Inflammatory macrophage treated with lipopolysaccharide for 1 hour (primary cell): ENCODE measurements at places on chromosomes 6 and 20.
A peak's percentile ranks its signal among the peaks of the same experiment; 100 is the strongest.

- DNase-seq: no peak
Measured at GRCh38 chr6:48613231-48613949, 502.4 kb upstream of the PTCHD4 start.

GRCh38 chr6:118524686-118525085 is 23.4 kb upstream of the PLN start:
- no peak for DNase-seq

- DNase-seq: no peak
Measured at GRCh38 chr6:2266841-2267240, 21.4 kb upstream of the GMDS start.

- no peak for DNase-seq
Measured at GRCh38 chr20:50193199-50193835, 2.7 kb downstream of the CEBPB start.

DNA sequence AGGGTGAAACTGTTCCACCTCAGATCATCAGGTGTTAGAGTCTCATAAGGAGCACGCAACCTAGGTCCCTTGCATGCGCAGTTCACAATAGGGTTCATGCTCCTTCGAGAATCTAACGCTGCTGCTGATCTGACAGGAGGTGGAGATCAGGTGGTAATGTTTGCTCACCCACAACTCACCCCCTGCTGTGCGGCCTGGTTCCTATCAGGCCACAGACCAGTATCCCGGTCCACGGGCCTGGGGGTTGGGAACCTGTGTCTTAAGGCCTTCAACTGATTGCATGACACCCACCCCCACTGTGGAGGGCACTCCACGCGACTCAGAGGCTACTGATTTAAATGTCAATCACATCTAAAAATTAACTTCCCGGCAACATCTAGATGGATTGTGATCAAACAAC is 411.2 kb upstream of the SULF2 start:
- no peak for DNase-seq

GRCh38 chr20:49100972-49101371 is 54.9 kb downstream of the CSE1L start:
- DNase-seq: peak; percentile 20

GRCh38 chr20:19777981-19778380 is 19.9 kb downstream of the RIN2 start:
- DNase-seq: no peak

- no peak for DNase-seq
Measured at GRCh38 chr6:5981126-5982026, 25.3 kb downstream of the NRN1 start.

GRCh38 chr6:106547601-106548453 is 81.5 kb downstream of the RTN4IP1 start:
- DNase-seq: no peak

GRCh38 chr20:15445056-15445840 is 1107.8 kb upstream of the FLRT3 start:
- DNase-seq: no peak

GRCh38 chr6:132960720-132961119 is 146.4 kb downstream of the RPS12 start:
- DNase-seq: no peak

DNA sequence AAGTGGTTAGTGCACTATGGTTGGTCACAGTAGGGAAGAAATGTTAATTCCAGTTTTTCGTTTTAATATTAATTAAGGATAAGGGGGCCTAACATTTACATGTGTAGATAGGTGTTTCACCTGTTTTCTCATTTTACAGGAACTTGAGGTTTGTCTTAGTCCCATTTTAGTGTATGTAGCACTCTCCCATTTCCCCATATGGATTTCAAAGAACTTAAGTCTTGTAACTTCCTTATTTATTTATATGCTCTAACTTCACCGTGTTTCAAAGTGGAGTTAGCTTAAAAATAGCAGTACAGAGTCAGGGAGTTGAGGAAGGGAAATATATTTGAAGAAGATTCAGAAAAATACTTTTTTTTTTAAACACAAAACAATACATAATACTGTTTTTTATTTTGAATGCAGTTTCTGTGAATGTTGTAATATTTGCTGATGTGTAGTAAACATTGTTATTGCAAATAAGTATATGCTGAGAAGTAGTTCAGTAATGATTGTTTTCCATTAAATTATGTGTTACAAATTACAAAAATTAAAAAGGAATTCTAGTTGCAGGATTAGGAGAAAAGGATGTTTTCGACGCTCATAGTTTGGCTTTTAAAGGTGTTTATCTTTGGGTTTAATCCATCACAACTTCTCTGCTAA is 3.5 kb downstream of the SCAF8 start:
- DNase-seq: peak; percentile 43

DNA sequence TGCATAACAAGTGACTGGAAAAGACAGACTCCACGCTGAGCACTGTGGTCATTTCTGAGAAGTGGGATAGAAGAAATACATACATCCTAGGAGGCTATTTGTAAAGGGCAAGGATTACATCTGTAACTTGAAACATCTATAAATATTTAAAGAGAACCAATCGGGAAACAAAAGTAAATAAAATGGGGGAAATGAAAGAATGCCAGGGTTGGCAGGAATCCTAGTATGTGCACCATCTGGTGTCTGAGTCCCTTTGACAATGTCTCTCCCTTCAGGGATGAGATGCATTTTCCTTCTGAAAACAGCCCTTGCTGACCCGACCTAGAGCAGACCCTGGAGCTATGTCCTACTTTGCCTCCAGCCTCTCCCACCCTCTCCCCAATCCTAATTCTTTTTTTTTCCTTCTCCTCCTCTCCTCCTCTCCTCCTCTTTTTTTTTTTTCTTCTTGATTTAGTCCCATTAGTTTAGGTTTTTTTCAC is 53.2 kb downstream of the VSTM2L start:
- DNase-seq: no peak

GRCh38 chr20:49700411-49701185 is 13.1 kb downstream of the B4GALT5 start:
- peak; percentile 90 for DNase-seq

DNA sequence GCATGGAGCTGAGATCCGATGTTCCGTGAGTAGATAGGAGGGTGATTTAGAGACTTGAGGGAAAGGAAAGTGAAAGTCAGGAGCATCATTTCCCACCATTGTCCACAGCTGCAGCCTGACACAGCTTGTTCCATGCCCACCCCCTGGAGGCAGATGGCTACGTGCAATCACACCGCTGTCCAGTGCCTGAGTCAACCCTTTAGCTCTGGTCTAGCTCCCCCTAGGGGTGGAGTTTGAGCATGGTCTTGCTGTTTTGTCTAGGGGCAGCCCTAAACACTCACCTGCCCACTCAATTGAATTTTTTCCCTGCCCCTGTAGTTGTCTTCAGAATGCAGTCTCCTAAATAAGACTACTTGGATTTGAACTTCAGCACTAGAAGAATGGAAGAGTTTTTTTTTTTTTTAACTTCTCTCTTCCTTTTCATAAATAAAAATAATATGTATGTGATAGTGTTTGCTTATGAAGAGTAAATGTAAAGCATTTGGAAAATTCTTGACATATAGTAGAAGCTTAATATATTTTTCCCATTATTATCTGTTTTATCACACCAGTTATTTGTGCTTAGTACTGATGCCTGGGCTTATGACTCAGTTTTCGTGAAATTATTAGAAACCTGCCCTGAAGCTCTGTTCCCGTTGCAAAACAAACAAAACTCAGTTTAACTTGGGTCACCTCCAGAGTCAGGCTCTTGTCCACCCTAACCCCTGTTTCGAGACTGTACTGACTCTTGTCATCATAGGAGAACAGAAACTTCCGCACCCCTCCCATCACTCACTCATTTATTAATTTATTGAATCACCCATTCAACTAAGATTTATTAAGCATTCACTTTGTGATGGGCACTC is 814.8 kb downstream of the MAFB start:
- peak; percentile 69 for DNase-seq

- DNase-seq: no peak
Measured at GRCh38 chr6:41370488-41371111, 35.2 kb downstream of the NCR2 start.
